Activated CD8-positive, alpha-beta memory T cell treated with anti-CD3 and anti-CD28 coated beads, Interleukin-2, amount 50 U/mL, for 4 hours (primary cell): ENCODE measurements at places on chromosomes 16 and 17.

- DNase-seq, result no peak
Observed at GRCh38 chr16:66578651-66579531, at the start of gene CMTM2. Gene CMTM2, plus strand, starts transcription at chr16:66579463. Its CDS starts 145 bp downstream, at chr16:66579608.

- no peak for DNase-seq
Observed at GRCh38 chr17:35006961-35007360, 26.6 kb downstream of the LIG3 start.

GRCh38 chr17:13647543-13648021 is 45.9 kb upstream of the HS3ST3A1 start:
- DNase-seq, result no peak

DNA sequence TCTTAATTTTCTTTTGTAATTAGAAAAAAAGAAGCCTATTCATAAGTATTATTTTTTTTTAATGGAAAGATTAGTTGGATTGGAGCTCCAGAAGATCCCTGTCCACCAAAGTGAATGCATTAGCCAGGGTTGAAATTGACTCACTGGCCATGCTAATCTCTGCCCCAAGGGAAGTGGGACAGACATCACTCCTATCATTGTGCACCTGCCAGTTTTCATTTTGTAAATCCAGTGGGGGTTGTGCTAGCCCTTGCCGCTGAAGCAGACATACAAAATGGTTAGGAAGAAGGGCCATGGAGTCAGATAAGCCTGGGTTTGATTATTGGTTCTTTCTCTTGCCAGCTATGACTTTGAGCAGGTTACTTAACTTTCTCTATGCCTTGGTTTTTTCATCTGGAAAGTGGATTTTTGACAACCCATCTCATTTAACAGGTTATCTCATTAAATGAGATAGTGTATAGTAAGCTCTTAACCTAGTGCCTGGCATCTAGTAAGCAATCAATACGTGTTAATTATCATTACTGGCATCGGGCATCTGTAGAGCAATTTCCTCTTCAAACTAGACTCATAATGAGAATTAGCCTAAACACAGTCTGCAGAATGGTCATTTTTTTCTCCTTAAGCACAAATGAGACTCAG is 216.9 kb downstream of the IRX3 start:
- DNase-seq, result no peak

- DNase-seq, result no peak
Observed at GRCh38 chr17:69428252-69428980, 13.9 kb downstream of the MAP2K6 start.

- no peak for DNase-seq
Observed at GRCh38 chr17:2655546-2655945, 56.0 kb downstream of the CLUH start.

GRCh38 chr16:28003923-28004322 is 59.6 kb downstream of the GSG1L start:
- DNase-seq, result no peak

- DNase-seq, result no peak
Observed at GRCh38 chr16:66277311-66278070, 89.0 kb upstream of the CDH5 start.

DNA sequence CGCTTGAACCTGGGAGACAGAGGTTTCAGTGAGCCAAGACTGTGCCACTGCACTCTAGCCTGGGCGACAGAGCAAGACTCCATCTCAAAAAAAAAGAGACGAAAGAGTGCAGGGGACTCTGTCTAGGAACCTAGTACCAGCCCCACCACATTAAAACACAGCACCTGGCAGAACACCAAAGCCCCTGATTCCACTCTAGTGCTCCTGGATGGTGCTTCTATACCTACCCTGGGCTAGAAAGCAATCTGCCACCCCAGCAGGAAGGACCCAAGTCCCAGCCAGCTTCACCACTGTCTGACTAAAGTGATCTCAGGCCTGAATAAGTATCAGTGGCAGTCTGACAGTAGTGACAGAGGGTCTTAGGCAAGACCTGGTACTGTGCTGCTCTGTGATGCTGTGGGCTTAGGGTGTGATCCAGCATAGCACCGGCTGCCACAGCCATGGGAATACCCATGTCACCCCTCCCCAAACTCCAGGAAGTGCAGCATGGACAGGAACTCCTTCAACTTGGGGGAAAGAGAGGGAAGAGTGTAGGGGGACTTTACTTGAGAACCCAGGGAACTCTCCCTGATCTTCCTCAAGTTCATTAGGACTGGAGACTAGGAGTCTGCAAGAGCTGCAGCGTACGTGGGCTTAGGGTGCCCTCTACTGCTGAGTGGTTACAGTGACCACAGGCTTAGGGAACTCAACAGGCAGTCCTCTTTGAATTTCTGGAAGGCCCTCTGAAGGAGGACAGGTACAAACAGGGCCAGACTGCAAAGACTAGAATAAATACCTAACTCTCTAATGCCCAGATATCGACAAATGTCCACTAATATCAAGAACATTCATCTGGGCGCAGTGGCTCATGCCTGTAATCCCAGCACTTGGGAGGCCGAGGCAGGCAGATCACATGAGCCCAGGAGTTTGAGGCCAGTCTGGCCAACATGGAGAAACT is 30.0 kb upstream of the RNF43 start:
- DNase-seq, result peak; percentile 54
